ENCODE measurements at places on chromosomes 3 and 15. TPM values are rescaled to one million over a fixed set of nuclear protein-coding genes. Genes with fewer than 3 reads are reported as not detected.

GRCh38 chr15:69979783-69980182 lies 117.9 kb downstream of the TLE3 start:
- DNase-seq = no peak

DNA sequence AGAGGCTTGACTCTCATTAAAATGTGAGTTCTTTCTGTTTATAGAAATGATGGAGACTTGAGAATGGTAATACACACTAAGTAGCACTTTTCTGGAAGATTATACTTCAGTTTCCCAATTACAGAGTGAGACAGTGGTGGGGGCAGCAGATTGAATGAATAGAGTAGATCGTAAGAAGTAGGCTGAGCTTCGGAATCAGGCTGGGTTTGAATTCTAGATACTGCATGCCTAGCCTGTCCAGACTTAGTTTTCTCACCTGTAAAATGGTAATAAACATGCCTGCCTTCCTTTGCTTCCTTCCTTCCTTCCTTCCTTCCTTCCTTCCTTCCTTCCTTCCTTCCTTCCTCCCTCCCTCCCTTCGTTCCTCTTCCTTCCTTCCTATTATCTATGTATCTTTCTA lies 8.1 kb downstream of the IL1RAP start:
- no peak for DNase-seq

GRCh38 chr15:51938286-51938685 lies 33.3 kb downstream of the LEO1 start:
- DNase-seq = no peak

DNA sequence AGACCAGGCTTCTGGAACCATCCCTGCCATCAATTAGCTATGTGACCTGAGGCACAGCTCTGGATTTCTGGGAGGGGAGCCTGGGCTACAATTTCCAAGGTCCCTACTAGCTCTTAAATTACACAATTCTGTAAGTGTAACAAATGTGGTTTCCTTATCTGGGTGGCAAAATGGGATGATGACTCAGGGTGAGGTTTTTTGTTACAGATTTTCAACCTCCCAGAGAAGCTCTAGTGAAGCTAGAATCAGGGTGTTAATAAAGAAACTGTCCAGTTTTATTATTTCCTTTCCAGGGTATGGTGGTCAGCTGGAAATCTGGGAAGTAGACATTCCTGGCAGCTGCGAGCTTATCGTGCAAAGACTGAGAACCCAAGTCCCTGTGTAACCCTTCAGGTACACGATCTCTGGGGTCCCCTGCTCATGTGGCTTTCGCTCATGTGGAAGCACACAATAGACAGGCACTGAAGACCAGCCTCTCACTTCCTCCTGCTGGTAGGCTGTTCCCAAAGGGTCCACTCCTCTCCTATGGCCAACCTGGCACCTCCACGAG lies 7.3 kb downstream of the RAB27A start:
- no peak for DNase-seq

- DNase-seq = no peak
Measured at GRCh38 chr15:61849447-61849846, 210.8 kb downstream of the VPS13C start.

GRCh38 chr3:162626172-162626571 lies 1129.6 kb downstream of the OTOL1 start:
- DNase-seq = no peak

DNA sequence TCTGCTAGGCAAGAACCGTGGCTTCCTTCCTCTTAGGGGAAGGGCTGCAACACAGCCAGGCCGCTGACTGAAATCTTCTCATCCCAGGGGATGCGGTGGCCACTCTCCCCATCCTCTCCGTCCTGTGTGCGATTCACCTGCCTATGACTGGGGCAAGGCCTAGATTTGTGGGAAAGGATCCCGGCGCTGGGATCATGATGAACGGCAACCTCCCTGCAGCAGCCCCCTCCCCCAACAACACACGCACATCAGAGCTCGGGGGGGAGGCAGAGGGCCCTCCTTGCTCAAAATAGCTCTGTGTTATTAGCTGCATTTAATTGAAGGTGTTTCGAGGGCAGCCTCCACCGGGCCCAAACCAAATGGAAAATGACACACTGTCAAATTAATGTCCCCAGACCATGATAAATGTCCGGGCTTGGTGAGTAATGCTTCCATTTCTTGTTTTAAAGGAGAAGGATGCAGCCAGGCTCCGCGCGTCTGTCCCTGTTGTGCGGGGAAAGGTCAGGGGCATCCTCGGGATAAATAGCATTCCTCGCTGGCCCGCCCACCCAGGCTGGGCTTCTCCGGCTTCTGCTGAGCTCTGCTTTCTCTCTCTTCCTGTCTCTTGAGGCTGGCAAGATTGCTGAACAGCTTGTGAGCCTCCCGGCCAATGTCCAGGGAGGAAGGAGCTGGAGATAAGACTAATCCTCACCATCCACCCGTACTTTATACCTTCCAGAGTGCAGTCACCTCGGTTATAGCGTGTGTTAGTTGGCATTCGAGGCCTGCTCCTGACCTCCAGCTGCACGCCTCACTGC lies 56.4 kb upstream of the TLE3 start:
- DNase-seq = no peak

- no peak for DNase-seq
Measured at GRCh38 chr3:60266444-60266843, 984.8 kb downstream of the FHIT start.

DNA sequence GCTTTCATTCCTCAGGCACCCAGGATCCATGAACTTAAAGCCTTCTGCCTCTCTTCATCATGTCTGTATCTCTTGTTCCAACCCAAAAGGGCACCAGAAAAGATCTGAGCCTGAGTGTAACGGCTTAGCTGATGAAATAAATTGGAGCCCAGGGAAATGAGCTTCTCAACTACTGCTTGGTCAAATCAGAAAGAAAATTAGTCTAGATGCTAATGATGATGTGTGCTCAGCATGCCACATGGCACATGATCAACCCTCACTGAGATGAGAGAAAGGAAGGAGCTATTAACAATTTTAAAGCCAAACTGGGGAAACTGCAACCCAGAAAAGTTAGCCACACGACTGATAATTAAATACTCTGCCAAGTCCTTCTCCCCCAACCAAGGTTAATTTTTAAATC lies 325.7 kb downstream of the CNTN3 start:
- DNase-seq = no peak

DNA sequence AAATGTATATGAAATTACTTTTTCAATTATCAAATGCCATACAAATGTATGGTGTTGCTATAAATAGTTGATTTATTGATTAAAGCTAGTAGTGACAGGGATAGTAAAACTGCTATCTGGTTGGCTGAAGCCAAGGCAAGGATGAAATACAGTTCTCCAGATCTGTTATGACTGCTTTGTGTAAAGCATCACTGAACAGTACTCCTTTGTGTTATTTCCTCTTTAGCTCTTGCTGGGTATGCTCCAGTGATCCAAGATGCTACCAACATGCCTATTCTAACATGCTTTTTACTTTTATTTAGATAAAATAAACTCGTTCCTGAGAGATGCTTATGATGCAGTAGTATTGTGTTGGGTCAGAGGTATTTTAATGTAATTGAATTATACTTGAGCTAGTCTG lies 12.4 kb upstream of the UBR1 start:
- DNase-seq = no peak

DNA sequence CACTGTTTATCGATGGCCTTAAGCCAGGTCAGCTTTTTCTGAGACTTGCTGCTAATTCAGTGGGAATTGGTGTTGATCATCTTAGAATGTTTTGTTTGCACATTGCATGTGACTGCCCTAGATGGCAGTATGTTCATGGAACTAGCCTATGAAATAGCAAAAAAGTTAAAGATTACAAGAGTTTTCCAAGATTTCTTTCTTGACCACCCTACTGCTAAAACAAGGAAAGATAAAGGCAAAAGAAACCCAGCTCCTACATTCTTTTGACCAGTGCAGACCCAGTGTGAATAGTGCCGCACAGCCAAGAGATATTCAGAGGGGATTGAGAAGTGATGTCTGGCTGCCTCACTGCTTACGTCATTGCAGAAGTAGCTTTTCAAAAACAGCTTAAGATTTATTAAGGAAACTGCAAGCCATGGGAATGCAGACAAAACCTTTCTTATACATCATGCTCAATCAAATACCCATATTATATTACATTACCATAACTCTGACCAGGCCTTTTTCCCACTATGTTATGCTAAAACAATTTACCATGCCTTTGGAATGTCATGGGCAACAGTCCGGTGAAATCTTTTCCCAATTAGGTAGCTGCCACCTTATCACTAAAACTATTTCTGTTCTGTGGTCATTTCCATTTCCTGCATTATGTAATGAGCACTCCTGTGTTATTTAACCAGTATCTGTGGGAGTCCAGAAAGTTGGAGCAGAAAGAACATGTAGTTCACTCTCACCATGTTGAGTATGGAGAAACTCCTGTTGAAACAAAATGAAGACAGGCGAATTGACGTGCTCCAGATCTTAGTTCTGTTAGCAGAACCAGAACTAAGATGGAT lies 6.0 kb downstream of the PHLDB2 start:
- no peak for DNase-seq

DNA sequence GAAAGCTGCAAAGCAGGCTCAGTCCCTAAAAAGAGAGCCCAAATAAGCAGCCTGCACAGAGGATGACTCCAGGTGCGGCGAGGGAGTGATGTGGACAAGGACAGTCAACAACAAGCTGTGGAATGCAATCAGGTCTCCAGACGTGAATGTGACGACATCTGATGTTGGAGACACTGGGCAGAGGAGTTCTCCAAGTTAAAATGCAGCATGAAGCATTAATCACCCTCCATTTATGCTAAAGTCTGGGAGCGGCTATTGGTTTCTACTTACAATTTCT lies 316.7 kb downstream of the FGF12 start:
- DNase-seq = no peak

GRCh38 chr3:24686808-24687207 lies 192.2 kb upstream of the THRB start:
- no peak for DNase-seq

- DNase-seq = no peak
Measured at GRCh38 chr3:128080323-128081080, 28.3 kb downstream of the SEC61A1 start.

OIP5 gene
- total RNA-seq = not detected

RARRES1 gene
- 742 TPM for total RNA-seq

TMOD2 gene
- total RNA-seq = 18.4 TPM

UBE2E2 gene
- total RNA-seq = 31.2 TPM

SAXO2 gene
- not detected for total RNA-seq

CCDC39 gene
- total RNA-seq = not detected

GTPBP8 gene
- total RNA-seq = 19.2 TPM

Measured in vagina (tissue), 2 donors.